Fibroblast of skin of right biceps (primary cell): ENCODE measurements at places on chromosomes 2 and 18.

DNA sequence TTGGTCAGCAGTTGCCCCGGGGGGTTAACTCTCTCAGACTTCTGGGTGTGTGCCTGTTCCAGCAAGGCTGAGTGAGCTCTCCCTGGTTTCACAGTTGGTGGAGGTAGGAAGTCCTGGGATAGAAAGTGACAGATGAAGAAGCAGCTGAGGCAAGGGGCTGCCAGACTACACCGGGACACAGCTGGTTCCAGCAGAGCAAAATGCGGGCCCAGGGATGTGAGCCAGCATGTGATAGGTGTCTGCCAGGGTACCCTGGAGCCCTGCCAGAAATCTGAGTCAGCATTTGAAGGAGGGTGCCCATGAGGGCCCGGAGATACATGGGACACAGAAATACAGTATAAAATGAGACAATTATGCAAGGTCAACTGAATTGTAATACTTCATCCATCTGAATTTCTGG is 79.3 kb upstream of the LGALSL start:
- DNase-seq, result no peak

DNA sequence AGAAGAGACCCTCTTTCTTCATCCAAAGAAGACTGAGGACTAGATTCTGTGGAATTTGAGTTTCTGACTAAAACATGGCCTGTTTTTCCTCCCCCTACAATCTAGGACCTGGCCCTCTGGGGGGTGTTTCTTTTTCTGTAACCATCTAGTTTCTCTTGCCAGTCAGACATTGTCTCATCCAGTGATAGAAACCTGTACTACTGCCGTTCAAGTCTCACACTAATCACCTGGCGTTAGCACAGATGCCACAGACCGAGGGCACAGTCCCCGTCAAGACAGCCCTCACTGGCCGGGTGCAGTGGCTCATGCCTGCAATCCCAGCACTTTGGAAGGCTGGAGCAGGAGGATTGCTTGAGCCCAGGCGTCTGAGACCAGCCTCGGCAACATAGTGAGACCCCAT is 126.9 kb upstream of the NDUFV2 start:
- no peak for DNase-seq

DNA sequence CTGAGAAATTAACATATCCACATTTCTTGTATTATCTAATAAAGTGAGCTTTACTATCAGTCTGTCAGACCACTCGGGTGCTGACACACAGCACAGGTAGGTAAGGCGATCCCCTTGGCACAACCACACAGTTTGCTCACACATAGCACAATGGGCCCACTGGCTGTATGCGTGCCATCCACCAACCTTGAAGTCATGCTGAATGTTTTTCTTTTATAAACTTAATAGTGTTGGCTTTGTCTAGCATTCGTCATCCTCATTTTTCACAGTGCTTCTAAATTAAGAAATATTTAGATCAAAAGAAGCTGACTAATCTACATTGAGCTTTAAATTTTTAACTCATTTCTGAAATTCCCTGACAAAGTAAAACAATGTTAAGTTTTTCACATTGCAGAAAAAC is 50.0 kb upstream of the PAPOLG start:
- DNase-seq, result peak; percentile 9

DNA sequence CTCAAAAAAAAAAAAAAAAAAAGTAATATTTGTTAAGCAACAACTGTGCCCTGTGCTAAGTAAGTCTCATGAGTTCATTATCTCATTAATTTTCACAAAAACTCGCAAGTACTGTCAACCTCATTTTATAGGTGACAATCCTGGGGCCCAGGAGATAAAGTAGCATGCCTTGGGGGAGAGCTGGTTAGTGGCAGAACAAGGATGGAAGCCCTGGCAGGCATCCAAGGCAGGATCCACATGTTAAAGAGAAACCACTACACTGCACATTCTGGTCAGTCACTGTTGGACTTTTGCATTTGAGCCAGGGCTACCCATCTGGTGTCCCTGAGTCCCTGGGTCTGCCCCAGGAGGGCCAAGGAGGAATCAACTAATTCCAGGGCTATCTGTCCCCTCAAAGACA is 54.6 kb downstream of the ZFP36L2 start:
- DNase-seq, result peak; percentile 32
